Activated naive CD4-positive, alpha-beta T cell (primary cell): ENCODE measurements at places on chromosomes 2 and 18.

GRCh38 chr2:199973703-199974102, 18.3 kb downstream of the MAIP1 start:
- DNase-seq: no peak

DNA sequence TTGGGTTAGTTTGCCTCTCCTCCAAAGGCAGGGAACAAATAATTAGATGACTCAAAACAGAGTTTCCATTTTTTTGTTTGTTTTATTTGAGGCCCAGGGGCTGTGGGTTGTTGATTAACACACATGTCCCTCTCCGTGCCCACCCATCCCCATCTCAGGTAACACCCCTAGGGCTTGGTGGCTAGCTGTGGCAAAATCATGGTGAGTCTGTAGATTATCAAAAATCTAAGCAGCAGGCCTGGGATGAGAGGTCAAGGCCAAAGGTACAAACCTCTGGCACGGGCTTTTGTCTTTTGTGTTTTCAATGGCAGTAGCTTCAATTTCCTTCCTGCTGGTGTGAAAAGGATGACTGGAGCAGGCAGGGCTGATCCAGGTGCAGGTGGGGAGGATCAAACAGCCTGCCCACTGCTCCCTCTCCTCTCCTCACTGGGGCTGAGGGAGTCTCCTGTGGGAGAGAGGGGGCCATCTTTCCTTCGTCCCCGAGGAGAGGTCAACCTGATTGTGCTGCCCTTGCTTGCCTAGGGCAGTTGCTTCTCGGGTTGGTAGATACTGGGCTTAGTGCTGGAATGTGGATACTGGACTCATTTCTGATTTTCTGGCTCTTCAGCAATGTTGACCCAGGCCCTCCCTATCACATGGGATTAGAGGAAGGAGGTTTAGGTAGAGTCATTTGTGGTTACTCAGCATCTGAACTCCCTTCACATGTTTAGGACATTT, 31.9 kb upstream of the EML4 start:
- DNase-seq: no peak

DNA sequence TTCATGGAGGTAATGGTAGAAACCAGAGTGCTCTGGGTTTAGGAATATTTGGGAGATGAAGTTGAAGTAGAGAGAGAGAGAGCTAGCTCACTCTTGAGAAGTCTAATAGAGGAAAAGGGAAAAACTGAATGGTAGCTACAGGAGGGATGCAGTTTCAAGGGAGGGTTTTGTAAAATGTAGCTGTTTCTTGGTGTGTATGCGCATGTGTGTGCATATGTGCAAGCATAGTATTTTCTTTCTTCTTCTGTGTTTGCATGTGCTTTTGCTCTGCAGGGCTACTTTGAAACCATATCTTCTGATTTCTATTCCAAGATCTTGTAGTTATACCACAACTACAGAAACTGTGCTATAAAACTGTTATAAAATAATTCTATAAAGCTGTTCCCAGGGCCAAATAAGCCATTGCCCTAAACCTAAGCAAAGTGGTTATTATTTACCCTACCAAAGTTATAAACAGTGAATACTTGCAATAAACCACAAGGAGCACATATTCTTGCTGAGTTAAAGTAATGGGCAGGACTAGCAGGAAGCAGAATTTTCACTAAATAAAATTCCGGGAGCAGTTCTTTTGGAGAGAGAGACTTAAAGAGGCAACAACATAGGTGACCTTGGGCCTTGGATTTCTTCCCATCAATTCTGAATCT, 145.3 kb upstream of the ZNF521 start:
- DNase-seq: no peak

DNA sequence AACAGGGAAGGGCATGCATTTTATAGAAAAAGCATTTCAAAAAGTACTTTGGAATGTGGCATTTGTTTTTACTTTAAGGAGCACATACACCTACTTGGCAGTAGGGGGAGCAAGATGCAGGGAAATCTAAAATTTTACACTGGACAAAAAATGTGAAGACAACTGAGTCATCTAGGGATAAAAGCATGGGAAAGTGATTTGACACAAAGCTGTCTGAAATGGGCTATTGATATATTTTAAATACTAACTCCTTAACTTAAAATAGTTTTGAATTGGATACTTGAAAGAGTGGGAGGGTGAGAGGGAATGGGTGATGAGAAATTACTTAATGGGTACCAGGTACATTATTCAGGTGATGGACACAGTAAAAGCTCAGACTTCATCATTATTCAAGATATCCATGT, 15.8 kb downstream of the TMEM200C start:
- no peak for DNase-seq

GRCh38 chr18:65544701-65545100, 206.1 kb upstream of the CDH7 start:
- no peak for DNase-seq
